Endothelial cell (in vitro differentiated cells): ENCODE measurements at places on chromosomes 12 and 14. TPM values are rescaled to one million over a fixed set of nuclear protein-coding genes. Genes with fewer than 3 reads are reported as not detected.

- no peak for DNase-seq
- peaks cover 19% of the 10 kb centered on the region for H3K4me1 ChIP-seq
- H3K27me3 ChIP-seq = no peaks in the 10 kb centered on the region
- no peaks in the 10 kb centered on the region for H3K36me3 ChIP-seq
- H3K4me3 ChIP-seq = no peak overlapping the region
These were observed 47.0 kb downstream of the ITPK1 start for GRCh38 chr14:93068711-93069110.

DNA sequence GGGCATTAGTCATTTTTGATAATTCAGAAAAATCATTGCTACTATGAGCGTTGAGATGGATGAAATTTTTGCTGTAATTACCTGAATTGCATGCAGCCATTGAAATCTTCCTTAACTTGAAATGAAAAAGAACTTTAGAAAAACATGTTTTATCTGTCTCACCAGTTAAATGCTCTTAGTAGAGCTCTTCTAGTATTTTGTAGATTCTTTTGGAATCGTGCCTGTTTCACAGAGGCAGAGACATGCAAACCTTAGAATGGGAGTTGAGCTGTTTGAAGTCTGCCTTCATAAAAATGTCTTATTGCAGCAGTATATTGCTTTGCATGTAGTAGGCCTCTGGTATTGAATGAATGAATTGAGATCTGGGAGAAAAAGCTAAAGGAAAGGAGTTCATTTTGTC, 4.2 kb downstream of the PEX5 start:
- peaks cover 6% of the 10 kb centered on the region for H3K27me3 ChIP-seq
- no peak for DNase-seq
- no peak overlapping the region for H3K27ac ChIP-seq
- H3K36me3 ChIP-seq = peaks cover 7% of the 10 kb centered on the region
- peaks cover 13% of the 10 kb centered on the region for H3K4me1 ChIP-seq

DNA sequence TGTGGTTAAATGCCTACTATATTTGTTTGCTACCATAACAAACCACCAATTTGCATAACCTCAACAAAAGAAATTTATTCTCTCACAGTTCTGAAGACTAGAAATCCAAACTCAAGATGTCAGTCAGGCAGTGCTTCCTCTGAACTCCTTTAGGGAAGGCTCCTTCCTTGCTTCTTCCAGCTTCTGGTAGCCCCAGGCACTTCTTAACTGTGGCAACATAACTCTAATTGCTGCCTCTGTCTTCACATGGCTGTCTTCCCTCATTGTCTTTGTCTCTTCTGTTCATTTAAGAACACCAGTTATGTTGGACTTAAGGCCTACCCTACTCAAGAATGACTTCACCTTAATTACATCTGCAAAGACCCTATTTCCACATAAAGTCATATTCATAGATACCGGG, 206.9 kb downstream of the SYT1 start:
- no peak for DNase-seq
- no peak overlapping the region for H3K4me3 ChIP-seq
- no peaks in the 10 kb centered on the region for H3K36me3 ChIP-seq
- no peaks in the 10 kb centered on the region for H3K27me3 ChIP-seq

GRCh38 chr12:109840305-109841074, 7.3 kb upstream of the TRPV4 start:
- H3K27ac ChIP-seq = no peak overlapping the region
- H3K27me3 ChIP-seq = peaks cover 3% of the 10 kb centered on the region

GRCh38 chr14:65472189-65472588, 59.7 kb downstream of the FUT8 start:
- no peak for DNase-seq
- peaks cover 25% of the 10 kb centered on the region for H3K4me1 ChIP-seq
- H3K36me3 ChIP-seq = no peaks in the 10 kb centered on the region
- no peak overlapping the region for H3K4me3 ChIP-seq
- no peak overlapping the region for H3K27ac ChIP-seq

GRCh38 chr12:108199106-108199505, 70.0 kb downstream of the WSCD2 start:
- peaks cover 3% of the 10 kb centered on the region for H3K36me3 ChIP-seq
- no peaks in the 10 kb centered on the region for H3K4me1 ChIP-seq
- H3K4me3 ChIP-seq = no peak overlapping the region
- DNase-seq = no peak
- H3K27me3 ChIP-seq = peaks cover 2% of the 10 kb centered on the region

GRCh38 chr14:76282581-76282980, 93.4 kb upstream of the ESRRB start:
- DNase-seq = no peak
- H3K27me3 ChIP-seq = no peaks in the 10 kb centered on the region
- no peak overlapping the region for H3K4me3 ChIP-seq
- no peaks in the 10 kb centered on the region for H3K4me1 ChIP-seq
- no peaks in the 10 kb centered on the region for H3K36me3 ChIP-seq
- H3K27ac ChIP-seq = no peak overlapping the region

- peaks cover 4% of the 10 kb centered on the region for H3K4me1 ChIP-seq
- H3K27me3 ChIP-seq = peaks cover 2% of the 10 kb centered on the region
- no peak overlapping the region for H3K4me3 ChIP-seq
- H3K27ac ChIP-seq = no peak overlapping the region
- no peaks in the 10 kb centered on the region for H3K36me3 ChIP-seq
These were observed 24.2 kb upstream of the NOVA1 start for GRCh38 chr14:26621807-26622560.

DNA sequence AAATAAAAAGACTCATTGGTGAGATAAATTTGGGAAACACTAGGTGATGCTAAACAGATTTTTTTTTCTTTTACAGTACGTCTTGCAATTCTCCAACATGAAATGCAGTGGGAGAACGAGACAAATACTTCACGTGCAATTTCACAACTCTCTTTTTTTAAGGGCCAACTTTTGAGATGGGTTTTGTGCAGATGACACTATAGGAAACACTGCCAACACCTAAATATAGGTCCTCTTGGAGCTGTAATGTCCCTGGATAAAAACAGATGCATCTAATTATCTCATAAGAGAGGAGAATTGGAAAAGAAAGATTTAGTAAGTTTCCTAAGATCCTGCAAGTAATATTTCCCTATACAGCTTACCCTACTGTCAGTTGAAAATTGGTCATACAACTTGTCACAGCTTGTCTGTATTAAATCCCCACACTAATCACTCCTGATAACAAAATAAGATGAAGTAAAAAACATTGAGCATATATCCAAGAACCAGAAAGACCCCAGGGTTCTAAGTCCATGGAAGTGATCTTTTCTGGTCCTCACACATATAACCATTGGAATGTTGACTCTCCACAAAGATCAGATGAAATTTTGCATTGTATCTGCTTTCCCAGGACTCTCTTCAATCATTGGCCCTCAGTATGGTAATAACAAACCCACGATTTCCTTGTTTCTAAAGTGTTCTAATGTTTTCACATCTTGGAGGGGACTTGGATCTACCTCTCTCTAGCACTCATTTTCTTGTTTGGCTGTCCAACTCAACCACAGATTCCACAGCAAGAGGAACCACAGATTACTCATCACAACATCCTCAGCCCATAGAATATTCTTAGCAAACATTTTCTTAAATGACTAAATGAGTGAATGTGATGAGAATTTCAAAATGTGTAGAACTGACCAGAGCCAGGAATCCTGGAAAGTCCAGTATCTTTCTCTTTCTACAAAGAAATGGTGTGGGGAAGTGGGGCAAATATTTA, 769.4 kb upstream of the USP15 start:
- H3K4me1 ChIP-seq = no peaks in the 10 kb centered on the region
- H3K4me3 ChIP-seq = no peak overlapping the region
- no peak for DNase-seq
- no peaks in the 10 kb centered on the region for H3K36me3 ChIP-seq
- H3K27ac ChIP-seq = no peak overlapping the region

GRCh38 chr14:74456684-74457564, 30.9 kb upstream of the SYNDIG1L start:
- peaks cover 4% of the 10 kb centered on the region for H3K27me3 ChIP-seq
- H3K27ac ChIP-seq = no peak overlapping the region
- DNase-seq = no peak
- H3K36me3 ChIP-seq = peaks cover 6% of the 10 kb centered on the region
- peak overlapping the region; percentile 33 for H3K4me3 ChIP-seq
- peaks cover 30% of the 10 kb centered on the region for H3K4me1 ChIP-seq

DNA sequence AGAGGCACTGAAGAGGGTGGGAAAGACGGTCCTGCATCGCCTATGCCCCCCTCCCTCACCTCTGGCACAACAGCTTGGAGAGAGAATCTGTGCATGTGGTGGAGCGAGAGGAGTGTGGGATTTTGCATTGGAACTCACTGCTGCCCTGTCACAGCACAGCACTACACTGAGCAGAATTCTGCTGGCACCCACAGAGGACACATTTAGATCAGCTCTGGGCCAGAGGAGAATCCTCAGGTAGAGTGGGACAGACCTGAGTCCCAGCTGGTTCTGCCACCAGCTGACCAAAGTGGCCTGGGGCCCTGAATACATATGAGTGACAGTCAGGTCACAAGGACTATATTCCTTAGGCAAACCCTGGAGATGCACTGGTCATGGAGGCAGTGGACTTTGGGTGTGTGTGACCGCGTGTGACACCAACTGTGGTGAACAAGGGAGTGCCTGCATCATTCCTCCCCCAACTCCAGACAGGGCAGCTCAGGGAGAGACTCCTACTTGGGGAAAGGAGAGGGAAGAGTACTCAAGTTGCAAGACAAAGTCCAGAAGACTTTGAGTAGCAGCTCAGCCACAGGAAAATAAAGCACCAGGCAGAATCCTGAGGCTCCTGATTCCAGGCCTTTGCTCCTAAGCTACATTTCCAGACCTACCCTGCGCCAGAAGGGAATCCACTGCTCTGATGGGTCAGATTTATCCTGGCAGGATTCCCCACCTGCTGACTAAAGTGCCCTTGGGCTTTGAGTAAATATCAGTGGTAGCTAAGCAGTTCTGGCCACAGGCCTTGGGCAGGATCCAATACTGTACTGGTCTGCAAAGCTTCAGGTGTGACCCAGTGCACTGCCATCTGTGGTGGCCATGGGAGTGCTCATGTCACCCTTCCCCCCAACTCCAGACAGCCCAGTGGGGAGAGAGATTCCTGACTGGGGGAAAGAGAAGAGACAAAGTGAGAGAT, 10.6 kb upstream of the ACOT1 start:
- peaks cover 2% of the 10 kb centered on the region for H3K4me1 ChIP-seq
- H3K27ac ChIP-seq = no peak overlapping the region
- no peak overlapping the region for H3K4me3 ChIP-seq
- H3K27me3 ChIP-seq = peaks cover 1% of the 10 kb centered on the region
- peaks cover 3% of the 10 kb centered on the region for H3K36me3 ChIP-seq
- no peak for DNase-seq

GRCh38 chr12:104588047-104588920, 131.5 kb downstream of the CHST11 start:
- H3K4me3 ChIP-seq = no peak overlapping the region
- no peaks in the 10 kb centered on the region for H3K36me3 ChIP-seq
- no peak for DNase-seq
- H3K27ac ChIP-seq = no peak overlapping the region
- peaks cover 3% of the 10 kb centered on the region for H3K27me3 ChIP-seq

- H3K4me1 ChIP-seq = no peaks in the 10 kb centered on the region
- H3K4me3 ChIP-seq = no peak overlapping the region
- no peaks in the 10 kb centered on the region for H3K27me3 ChIP-seq
- no peak for DNase-seq
- no peak overlapping the region for H3K27ac ChIP-seq
These were observed 163.0 kb upstream of the EEA1 start for GRCh38 chr12:93091886-93092648.

DNA sequence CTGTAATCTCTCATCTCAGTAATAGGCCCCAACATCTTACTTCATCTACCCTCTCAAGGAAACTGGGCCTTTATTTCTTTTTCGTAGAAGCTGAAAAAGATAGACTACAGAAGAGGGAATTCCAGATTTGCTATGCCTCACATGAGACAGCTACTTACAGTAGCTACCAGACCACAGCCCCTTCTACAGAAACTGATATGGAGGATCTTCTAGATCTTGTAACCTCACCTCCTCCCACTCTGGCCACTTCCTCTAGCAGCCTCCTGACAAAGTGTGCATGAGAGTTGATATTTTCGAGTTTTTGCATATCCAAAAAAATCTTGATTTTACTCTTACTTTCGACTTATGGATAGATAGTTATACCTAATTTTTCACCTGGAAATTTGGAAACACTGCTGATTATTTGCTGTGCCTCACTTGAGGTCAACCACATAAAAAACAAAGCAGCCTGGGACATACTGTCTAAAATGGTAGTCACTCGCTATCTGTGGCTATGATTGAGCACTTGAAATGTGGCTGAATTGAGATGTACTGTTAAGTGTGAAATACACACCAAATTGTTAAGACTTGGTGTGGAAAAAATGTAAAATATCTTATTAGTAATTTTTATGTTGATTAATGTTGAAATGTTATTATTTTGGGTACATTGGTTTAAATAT, 86.3 kb upstream of the NID2 start:
- no peaks in the 10 kb centered on the region for H3K36me3 ChIP-seq
- peaks cover 7% of the 10 kb centered on the region for H3K4me1 ChIP-seq
- H3K27ac ChIP-seq = no peak overlapping the region
- no peak for DNase-seq
- H3K27me3 ChIP-seq = peaks cover 3% of the 10 kb centered on the region

DNA sequence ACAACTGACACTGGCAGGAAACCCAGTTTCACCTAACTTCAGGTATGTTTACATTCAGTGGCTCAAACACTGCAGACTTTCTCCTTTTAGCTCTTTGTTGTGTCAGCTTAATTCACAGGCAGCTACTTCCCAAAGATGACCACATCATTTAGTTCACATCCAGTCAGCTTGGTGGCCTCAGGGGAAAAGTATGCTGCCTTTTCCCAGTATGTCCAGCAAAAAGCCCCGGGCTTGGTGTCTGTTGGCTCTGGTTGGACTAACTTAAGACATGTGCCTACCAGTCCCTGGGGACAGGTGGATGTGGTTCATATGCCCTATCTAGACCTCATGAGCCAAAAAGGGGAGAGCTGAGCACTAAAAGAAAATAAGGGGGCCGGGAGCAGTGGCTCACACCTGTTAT, 56.4 kb downstream of the GOLGA5 start:
- H3K27me3 ChIP-seq = peaks cover 1% of the 10 kb centered on the region
- H3K4me3 ChIP-seq = no peak overlapping the region
- peaks cover 10% of the 10 kb centered on the region for H3K36me3 ChIP-seq
- DNase-seq = no peak
- H3K27ac ChIP-seq = no peak overlapping the region

- no peak overlapping the region for H3K4me3 ChIP-seq
- H3K4me1 ChIP-seq = peaks cover 17% of the 10 kb centered on the region
- no peak for DNase-seq
- H3K36me3 ChIP-seq = no peaks in the 10 kb centered on the region
- no peak overlapping the region for H3K27ac ChIP-seq
These were observed 7.0 kb upstream of the NUAK1 start for GRCh38 chr12:106145539-106146447.

SLC6A13 gene
- total RNA-seq = 0.90 TPM

SLC6A15 gene
- total RNA-seq = 5.3 TPM

EIF4B gene
- 629 TPM for total RNA-seq

PPFIA2 gene
- total RNA-seq = not detected

TEX52 gene
- not detected for total RNA-seq

KLRC3 gene
- total RNA-seq = not detected

RNASE7 gene
- not detected for total RNA-seq

ACVRL1 gene
- total RNA-seq = 395 TPM

TMEM179 gene
- 0.54 TPM for total RNA-seq

FBLN5 gene
- 0.26 TPM for total RNA-seq
